ENCODE measurements at places on chromosomes 3 and 15.

DNA sequence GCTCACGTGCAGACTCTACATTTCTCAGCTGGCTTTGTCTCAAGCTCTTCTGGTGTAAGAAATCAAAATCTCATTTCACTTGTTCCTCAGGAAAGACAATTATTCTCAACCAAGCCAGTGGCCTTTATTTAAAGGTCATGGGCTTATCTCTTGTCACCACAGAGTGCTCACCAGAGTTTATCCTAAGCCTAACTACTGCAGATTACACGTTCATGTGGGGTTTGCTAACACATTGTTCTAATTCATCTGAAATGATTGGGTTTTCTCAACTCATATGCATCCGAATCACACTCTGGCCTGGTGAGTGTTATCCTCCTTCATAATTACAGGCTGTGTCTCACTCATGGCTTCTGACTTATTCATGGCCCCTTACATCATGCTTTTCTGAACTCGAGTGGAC lies 83.3 kb upstream of the TSC22D2 start:
- no peak for DNase-seq

GRCh38 chr15:67736810-67737209 lies 88.5 kb upstream of the SKOR1 start:
- no peak for DNase-seq

- DNase-seq, result no peak
Measured at GRCh38 chr3:114285648-114286230, 8.1 kb upstream of the TIGIT start.

GRCh38 chr3:179921951-179922350 lies 114.8 kb downstream of the PEX5L start:
- no peak for DNase-seq

DNA sequence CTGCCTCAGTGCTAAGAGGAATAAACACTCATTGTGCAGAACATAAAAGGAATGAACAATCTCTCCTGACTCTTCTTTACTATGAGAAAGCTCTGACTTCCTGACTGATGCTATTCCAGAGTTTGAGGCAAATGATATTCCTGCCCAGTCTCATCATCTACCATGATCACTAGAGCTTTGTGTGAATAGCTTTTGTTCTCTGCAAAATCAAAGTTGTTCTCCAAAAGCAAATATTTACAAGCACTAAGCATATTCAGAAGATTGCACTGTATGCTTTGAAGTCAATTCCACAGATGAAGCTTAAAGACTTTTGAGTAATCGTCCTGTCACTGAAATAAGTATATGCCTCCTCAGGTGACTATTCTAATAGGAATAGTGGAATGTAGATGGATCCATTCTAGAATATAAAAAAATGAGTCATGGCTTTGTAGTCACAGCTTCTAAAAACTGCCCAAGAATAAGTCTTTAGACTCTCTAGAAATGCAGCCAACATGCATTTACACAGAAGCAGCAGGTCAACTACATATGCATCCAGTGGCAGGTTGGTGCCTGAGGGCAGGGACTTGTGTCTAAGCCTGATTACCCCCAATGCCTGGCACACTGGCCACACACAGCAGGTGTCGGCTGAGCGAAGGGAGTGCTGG lies 34.6 kb downstream of the TNFAIP8L3 start:
- DNase-seq, result no peak

DNA sequence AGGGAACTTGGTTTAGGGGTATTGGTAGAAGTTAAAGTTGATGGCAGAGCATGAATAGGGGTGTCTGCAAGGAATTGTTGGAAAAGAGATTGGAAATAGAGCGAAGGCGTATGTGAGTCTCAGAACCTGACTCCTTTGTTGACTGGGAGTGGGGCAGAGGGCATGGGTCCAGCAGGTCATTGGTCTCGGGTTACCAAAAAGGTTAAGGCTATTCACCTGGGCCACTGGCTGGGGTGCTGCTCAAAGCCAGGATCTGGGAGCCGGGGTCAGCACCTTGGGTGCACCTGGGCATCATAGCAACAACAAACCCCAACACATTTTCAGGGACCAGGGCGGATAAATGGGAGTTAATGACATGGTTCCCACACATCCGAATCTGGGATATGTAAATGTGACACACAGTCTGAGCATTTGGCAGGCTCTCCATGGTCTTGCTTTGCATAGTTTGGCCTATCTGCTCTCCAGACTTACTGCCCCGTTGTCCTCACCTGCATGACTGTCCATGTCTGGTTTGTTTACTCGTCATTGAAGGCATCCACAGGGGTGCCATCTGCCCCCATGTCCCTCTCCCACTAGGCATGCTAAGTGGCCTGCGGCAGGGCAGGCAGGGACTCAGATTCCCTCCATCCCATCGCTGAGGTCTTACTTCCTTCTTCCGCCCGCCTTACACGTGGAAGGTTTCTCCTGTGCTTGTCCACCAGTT lies 10.1 kb downstream of the KLF13 start:
- DNase-seq, result no peak

GRCh38 chr15:69161079-69161877 lies 843 bp downstream of the GLCE start:
- DNase-seq, result peak; percentile 20

- DNase-seq, result no peak
Measured at GRCh38 chr3:191330530-191331048, 263 bp upstream of the UTS2B start.

- no peak for DNase-seq
Measured at GRCh38 chr3:154060238-154061000, 60.8 kb upstream of the ARHGEF26 start.

GRCh38 chr3:43608751-43609150 lies 13.1 kb downstream of the ANO10 start:
- no peak for DNase-seq

DNA sequence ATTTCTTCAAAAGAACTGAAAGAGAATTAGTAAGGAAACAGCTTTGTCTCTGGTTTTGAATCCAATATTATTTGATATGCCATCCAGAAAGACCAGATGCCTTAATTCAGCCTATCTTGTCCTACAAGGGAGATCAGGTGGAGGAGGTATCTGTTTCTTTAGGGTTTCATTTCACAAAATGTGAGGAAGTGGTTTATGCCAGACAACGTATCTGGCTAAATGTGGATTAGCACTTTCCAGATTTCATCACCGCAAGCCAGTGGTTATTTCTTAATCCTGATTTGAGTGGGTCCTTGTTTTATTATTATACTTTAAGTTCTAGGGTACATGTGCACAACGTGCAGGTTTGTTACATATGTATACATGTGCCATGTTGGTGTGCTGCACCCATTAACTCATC lies 271.1 kb downstream of the EBLN2 start:
- no peak for DNase-seq

DNA sequence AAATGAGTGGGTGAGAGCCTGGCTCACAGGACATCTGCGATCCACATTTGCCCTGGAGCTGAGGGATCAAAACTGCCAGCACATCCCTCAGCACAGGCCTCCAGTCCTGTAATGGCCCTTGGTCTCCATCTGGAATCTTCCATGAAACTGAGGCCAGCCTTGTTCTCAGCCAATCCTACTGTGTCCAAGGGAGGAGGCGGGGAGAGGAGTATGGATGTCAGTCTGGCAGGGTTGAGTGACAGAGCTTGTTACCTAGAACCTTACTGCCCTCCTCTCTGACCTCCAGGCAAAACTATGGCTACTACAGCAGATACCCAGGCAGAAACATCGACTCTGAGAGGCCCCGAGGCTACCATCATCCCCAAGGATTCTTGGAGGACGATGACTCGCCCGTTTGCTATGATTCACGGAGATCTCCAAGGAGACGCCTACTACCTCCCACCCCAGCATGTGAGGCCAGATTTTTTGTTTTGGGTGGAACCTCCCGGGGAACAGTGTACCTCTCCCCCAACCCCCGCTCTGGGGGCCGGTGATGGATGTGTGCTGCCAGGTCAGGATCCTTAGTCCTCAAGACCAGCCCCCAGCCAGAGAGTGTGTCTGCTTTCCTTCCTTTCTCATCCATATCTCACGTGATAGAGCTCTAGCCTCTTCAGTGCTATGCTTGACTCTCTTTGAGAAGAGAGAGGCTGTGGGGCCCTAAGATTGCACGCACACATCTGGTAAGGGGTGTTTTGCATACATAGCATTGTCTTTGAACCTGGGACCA lies 41.3 kb downstream of the CHDH start:
- no peak for DNase-seq

- no peak for DNase-seq
Measured at GRCh38 chr15:77087213-77087612, 16.3 kb upstream of the TSPAN3 start.

GRCh38 chr3:170483485-170484262 lies 65.0 kb downstream of the CLDN11 start:
- DNase-seq, result no peak

- no peak for DNase-seq
Measured at GRCh38 chr15:31278061-31278445, 48.6 kb upstream of the KLF13 start.

GRCh38 chr3:130459944-130460343 lies 57.0 kb upstream of the COL6A6 start:
- no peak for DNase-seq

GRCh38 chr15:47439146-47440111 lies 277.9 kb upstream of the SEMA6D start:
- no peak for DNase-seq

DNA sequence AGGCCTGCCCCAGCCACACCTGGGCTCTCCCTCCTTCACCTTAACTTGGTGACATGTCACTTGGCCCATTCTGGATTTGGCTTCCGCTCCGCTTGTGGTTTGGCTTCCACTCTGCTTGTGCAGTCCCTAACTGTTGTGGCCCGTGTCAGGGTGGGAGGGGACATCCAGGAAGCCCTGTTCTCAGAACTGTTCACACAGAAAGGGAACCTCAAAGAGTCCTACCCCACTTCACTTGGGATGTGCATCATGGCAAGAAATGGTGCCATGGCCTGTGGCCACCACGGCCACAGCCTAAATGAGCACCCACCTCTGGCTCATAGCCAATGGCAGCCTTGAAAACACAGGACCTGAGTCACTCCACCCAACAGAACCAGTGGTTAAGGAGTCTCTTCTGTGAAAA lies 63.4 kb downstream of the CYP19A1 start:
- no peak for DNase-seq

DNA sequence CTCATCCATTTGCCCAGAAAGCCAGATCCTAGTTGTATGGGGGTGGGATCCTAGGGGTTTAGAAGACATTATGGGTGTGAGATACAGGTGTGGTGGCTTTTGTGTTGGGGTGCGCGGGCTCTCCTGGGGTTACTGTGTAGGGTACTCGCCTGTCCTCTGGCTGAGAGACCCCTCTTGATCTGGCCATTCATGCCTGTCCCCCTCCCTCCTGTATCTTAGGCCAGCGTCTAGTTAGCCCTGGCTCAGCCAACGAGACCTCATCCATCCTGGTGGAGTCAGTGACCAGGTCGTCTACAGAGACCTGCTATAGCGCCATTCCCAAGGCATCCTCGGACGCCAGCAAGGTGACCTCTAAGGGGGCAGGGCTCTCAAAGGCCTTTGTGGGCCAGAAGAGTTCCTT lies 41.4 kb downstream of the DNASE1L3 start:
- no peak for DNase-seq

- no peak for DNase-seq
Measured at GRCh38 chr3:151768393-151768930, 34.7 kb downstream of the AADACL2 start.

GRCh38 chr3:51503007-51503406 lies 3.2 kb upstream of the DCAF1 start:
- no peak for DNase-seq

DNA sequence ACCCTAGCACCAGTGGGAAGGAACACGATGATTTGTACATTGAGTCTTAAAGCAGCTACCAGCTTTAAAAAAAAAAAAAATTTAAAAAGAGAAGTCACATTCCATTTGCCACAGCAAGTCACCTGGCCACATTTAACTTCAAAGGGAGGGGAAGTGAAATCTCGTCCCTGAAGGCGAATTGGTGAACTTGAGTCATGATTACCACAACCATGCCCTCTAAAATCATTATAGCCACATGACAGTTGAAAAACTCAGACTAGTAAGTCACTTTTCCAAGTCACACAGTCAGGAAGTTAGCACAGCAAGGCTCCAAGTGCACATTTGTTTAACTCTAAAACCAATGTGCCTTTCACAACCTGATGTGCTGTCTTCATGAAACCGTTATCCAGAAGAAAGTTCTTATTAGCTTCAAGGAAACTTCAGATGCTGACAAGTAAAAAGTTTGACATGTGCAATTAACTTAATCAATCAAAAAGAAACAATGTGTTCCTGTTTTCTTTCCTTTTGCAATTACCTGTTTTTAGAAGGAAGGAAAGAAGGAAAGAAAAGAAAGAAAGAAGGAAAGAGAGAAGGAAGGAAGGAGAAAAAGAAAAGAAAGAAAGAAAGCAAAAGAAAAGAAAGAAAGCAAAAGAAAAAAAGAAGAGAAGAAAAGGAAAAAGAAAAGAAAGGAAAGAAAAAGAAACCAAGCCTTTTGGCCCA lies 8.3 kb upstream of the THSD4 start:
- no peak for DNase-seq

GRCh38 chr15:43446344-43446743 lies 46.6 kb downstream of the TP53BP1 start:
- no peak for DNase-seq

- no peak for DNase-seq
Measured at GRCh38 chr3:9347081-9347480, 15.8 kb upstream of the THUMPD3 start.

GRCh38 chr15:96328181-96328876 lies 2.2 kb upstream of the NR2F2 start:
- DNase-seq, result no peak

GRCh38 chr3:427128-427527 lies 230.6 kb downstream of the CHL1 start:
- DNase-seq, result no peak

- DNase-seq, result no peak
Measured at GRCh38 chr15:33029109-33029652, 165.3 kb downstream of the FMN1 start.

- no peak for DNase-seq
Measured at GRCh38 chr3:185363662-185364203, 797 bp downstream of the MAP3K13 start.

GRCh38 chr3:182179631-182180030 lies 467.9 kb downstream of the SOX2 start:
- no peak for DNase-seq

DNA sequence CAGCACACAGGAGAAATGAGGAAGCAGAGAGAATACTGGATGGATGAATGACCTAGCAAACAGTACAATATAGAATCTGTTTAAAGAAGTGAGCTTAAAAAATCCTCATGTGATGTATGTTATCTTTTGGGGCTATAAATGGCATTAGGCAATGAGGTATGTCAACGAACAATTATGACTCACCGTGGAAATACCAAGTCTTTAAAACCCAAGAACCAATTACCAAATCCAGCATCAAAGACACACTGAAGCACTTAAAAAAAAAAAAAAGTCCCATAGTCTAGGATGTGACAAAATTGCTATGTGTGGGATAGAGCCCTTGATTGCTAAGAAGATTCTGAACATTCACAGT lies 36.3 kb upstream of the HERC1 start:
- DNase-seq, result no peak
